ENCODE measurements at places on chromosomes 7 and 10.

DNA sequence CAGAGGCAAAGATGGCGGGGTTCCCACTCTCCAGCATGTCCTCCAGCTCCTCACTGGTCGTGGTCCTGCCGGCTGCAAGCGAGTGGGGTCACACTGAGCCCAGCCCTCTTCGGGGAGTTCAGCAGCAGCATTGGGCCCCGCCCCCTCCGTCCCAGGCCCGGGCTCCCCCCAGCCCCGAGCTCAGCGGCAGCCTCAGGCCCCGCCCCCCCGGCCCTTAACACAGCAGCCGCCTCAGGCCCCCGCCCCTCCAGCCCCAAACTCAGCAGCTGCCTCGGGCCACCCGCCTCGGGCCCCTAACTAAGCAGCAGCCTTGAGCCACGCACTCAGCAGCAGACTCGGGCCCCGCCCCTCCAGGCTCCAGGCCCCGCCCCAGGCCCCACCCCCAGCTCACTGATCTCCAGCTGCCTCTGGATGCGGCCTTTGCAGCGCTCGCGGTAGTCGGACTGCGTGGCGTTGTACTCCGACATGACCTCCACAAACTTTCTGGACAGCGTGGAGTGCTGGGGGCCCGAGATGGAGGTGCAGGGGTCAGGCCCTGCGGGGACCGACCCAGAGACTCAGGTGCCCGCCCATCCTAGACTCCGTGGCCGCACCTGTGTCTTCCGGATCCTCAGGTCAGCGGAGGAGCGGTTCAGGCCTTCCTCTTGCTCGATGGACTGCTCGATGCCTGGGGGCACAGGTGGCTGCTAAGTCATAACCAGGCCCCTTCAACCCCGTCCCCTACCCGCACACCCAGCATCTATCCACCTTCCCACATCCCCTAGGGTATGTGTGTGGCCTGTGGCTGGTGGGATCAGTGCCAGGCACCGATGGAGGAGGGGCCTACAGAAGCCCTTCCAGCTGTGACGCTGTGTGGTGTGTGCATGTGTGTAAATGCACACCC, 15.5 kb downstream of the STX1A start:
- peak; percentile 71 for DNase-seq

DNA sequence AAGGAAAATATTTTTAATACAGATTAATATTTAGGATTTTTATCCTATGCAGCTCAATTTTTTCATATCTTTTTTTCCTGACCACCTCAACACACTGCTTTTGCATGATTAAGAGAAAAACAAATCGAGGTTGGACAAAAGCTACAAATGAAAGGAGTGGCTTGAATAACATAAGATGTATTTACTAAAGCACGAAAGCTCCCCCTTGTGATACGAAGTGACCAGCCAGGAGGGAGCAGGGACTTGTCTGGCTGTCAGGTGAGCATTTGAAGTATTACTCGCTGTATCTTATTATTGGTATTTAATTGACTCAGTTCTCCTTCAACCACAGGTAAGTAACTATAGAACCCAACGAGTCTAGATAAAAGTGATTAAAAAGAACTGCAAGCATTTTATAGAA, 265.2 kb upstream of the PHF14 start:
- peak; percentile 66 for DNase-seq

GRCh38 chr10:132269266-132270230, 38.2 kb downstream of the STK32C start:
- no peak for DNase-seq

DNA sequence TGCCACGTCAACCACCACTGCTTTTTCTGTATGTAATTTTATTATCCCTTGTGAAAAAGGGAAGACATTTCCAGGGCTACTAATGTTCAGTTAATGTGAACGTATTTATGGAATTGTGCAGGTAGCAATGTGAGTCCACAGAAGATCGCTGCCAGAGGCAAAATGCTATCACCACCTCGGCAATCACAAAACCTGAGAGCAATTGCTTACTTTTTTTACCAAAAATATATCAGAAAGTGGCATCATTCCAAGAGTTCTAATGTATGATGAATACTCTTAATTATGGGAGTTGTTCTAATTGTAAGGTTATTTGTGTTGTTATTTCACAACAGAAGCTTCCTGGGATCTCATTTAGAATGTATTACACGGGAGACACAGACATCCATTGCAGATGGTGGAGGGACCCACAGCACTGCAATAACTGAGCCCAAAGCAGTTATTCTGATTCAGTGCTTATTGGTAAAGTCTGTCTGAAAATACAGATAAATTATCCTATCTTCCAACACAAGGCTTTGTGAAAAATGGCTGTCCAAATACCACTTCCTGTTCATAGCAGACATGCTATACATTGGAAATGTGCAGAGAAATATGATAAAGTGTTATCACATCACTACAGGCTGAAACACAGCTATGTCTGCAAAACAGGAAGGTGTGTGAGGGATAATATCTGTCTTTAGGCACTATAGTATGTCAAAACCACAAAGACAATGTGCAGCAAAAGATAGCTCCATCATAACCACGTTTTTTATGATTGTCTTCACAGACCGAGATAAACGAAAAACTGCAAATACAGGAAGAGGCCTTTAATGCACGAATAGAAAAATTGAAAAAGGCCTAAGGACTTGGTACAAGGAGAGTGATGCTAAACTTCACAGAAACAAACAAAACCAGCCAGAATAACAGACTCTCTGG, 102.7 kb downstream of the CABCOCO1 start:
- no peak for DNase-seq

GRCh38 chr10:128081720-128082119, 44.5 kb downstream of the MKI67 start:
- no peak for DNase-seq

GRCh38 chr7:98541101-98541500, 76.0 kb upstream of the NPTX2 start:
- no peak for DNase-seq

- peak; percentile 75 for DNase-seq
These were observed 844 bp downstream of the FBXW4 start for GRCh38 chr10:101693978-101694673.

- no peak for DNase-seq
These were observed 70.1 kb upstream of the HECW1 start for GRCh38 chr7:43042302-43042701.

DNA sequence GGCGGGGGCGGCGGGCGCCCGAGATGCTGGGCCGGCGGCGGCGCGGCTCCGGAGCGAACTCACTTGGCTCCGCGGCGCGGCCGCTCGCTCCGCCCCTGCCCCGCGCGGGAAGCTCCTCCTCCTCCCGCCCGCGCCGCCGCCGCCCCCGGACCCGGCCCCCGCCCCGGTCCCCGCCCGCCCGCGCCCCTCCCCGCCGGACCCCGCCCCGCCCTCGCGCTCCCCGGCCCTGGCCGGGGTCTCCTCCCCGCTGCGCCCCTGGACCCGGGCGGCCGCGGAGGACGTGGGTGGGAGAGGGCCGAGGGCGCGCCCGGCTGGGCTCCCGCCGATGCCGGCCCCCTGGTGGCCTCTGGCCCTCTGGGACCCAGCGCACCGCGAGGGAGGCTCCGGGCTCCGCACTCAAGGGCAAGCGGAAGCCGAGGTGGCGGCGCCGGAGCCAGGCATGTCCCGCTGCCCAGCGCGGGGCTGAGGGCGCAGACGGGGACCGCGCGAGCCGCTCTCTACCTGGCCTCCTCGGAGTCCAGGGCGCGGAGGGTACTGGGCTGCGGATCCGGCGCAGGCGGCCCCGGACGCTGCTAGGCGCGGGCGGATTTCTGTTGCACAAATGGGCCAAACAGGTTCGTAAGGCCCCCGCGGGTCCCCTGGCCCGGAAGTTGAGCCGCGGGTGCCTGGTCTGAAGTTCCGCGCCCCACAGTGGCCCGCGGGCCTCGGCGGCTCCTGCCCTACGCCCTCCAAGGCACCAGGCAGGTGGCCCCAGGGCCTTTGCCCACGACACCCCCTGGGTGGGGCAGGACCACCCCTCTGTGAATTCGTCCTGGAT, at the start of gene TCERG1L:
TCERG1L (minus strand) TSS at position 61 of the 817 bp plus-strand sequence. CDS start 86 bp downstream, outside the sequence.
- no peak for DNase-seq

GRCh38 chr7:77537778-77538280, 734 bp downstream of the PTPN12 start:
- DNase-seq: peak; percentile 62

DNA sequence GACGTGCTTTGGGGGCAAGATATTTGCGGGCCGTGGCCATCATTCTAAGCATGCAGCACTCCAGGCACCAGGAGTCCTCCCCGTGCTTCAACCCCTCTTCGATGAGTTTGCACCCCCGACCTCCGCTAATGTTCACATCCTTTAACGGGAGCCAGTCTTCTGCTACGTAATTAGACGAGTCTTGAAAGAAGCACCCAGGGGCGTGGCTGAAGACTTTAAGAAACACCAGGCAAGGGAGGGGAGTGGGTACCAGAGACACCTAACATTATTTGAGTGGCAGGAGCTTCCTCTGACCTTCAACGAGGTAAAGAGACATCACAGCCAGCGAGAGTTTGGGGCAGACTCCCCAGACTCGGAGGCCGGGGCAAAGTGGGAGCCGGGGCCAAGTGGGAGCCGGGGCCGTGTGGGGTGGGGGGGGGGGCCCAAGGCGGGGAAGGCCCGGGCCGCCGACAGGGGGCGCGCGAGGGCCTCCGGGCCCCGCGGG, 31.1 kb upstream of the TOMM7 start:
- peak; percentile 77 for DNase-seq

- no peak for DNase-seq
These were observed 8.0 kb downstream of the HIPK2 start for GRCh38 chr7:139769761-139770160.

GRCh38 chr7:77858278-77858677, 59.7 kb downstream of the PHTF2 start:
- DNase-seq: no peak

DNA sequence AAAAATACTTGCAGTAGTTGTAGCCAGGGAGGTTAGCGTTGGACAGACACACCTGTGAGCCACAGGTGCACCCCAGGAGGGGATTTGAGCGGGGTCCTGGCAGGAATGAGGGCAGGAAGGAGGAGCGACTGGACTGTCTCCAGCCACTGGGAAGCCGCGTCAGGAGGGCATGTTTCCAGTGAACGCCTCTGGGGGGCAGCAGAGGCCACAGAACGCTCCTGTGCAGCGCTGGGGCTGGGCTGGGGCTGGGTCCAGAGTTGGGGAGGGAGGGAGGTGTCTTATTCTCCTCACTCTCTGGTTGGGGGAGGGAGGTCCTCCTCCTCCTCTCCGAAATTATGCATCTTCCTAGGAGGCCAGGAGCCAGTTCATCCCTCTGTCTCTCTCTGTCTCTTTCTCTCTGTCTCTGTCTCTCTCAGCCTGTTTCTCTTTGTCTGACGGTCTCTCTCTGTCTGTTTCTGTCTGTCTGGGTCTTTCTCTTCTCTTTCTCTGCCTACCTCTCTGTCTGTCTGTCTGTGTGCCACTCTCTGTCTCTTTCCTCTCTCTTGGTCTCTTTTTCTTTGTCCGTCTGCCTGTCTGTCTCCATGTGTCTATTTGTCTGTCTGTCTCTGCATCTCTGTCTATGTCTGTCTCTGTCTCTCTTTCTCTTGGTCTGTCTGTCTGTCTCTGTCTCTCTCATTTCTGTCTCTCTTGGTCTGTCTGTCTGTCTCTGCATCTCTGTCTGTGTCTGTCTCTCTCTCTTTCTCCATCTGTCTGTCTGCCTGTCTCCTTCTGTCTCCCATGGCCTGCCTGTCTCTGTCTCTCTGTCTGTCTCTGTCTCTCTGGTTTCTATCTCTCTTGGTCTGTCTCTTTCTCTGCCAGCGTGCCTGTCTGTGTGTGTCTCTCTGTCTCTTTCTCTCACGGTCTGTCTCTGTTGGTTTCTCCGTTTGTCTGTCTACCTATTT, 9.9 kb upstream of the PSMG3 start:
- DNase-seq: peak; percentile 85

DNA sequence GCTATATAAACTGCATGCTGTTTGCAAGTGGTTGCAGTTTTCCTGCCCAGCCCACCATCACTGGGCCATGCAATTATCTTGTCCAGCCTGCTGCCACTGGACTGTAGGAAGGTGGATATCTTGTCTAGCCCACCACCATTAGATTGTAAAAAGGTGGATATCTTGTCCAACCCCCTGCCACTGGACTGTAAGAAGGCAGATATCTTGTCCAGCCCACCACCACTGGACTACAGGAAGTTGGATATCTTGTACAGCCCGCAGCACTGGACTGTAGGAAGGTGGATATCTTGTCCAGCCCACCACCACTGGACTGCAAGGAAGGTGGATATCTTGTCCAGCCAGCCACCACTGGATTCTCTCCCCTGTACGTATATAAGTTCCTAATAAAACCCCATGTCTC, 69.8 kb downstream of the SKAP2 start:
- DNase-seq: no peak

DNA sequence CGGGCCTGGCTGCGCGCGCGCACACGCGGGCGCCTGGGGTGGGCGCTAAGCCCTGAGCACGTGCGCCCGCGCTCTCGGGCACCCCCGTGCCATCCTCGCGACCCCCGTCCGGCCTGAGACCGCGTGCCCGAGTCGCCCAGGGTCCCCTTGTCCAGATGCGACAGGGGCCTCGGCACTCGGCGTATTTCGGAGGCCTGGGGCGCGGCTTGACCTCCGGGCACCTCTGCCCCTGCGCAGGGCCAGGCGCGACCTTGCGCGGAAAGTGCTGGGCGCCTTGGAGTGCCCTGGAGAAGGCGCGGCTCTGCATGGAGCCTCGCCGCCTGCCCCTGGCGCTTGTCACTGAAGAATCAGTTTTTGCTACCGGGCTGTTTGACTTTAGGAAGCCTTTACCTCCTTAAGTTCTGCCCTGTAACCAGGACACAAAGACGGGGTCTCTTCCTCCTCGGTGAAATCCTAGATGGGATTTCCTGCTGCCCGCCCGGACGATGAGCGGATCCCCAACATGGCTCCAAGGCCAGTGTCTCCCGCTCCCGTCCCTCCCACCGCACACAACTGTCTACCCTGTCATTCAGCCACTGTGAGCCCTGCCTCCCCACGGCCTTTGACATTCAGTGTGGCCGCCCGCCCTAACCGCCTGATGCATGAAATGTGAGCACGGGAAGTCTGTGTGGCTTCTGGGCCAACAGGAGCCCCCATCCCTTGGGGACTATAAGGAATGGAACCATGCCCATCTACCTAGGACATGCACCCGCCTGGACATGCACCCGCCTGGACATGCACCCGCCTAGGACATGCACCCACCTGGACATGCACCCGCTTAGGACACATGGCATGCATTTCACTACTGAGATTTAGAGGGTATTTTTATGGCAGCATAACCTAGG, 1.1 kb upstream of the STK32C start:
- no peak for DNase-seq

GRCh38 chr7:78345293-78345911, 546.8 kb downstream of the PHTF2 start:
- DNase-seq: no peak

GRCh38 chr7:1541431-1542162, 11.1 kb downstream of the MAFK start:
- no peak for DNase-seq

GRCh38 chr10:127451628-127452027, 97.5 kb upstream of the NPS start:
- no peak for DNase-seq

DNA sequence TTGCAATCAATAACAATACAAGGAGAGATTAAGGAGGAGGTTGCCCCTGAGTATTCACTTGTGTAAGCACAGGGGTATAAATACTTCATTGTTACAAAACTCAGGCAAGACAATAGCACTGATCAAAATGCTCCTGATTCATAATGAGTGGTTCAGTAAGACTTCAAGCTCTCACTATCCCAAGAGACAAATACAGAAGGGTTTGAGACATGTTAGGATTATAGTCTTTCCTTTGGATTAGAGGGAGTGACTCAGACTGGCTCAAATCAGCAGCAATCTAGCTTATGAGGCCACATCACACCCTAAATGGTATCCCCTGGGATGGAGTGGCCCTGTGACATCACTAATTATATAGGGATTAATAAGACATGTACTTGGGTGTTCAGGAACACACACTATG, 167.2 kb upstream of the HGF start:
- no peak for DNase-seq

GRCh38 chr10:118798231-118798662, 43.5 kb upstream of the CACUL1 start:
- no peak for DNase-seq

Measured in Karpas-422 (cell line).